ENCODE measurements at places on chromosomes 1 and 21.

DNA sequence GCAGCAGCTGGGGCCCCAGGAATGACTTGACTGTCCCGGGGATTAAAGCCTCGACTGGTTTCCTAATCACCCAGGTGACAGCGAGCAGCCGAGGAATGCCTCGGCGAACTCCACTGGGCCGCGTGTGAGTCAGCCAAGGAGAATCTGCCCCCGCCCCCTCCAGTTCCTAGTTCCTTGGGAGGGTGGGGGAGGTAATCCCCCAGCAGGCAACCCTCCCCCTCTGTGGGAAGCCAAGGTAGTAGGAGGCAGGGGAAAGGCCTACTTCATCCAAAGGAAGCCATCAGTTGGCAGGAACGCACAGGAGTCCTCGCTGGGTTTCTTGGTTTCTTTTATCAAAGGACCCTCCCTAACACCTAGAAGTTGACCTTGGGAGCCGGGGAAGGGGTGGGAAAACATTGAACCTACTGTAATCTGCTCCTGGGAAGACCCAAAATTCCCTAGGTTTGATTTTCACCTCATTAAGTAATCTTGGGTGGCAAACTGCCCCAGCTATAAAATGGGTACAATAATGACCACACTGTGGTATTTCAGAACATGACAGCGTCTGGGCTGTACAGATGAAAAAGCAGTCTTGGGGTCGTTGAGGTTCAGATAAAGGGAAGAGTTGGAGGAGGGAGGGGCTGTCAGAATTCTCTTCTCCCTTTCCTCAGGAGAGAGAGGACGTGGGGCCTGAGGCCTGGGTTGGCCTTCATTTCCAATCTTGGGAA, 1.4 kb downstream of the TENT5B start:
- no peak for DNase-seq

- DNase-seq = no peak
These were observed 9.1 kb downstream of the GBP7 start for GRCh38 chr1:89166705-89167104.

GRCh38 chr21:40517646-40518045, 329.3 kb downstream of the DSCAM start:
- DNase-seq = no peak

- DNase-seq = no peak
These were observed 29.1 kb downstream of the S100A10 start for GRCh38 chr1:151964510-151964909.

DNA sequence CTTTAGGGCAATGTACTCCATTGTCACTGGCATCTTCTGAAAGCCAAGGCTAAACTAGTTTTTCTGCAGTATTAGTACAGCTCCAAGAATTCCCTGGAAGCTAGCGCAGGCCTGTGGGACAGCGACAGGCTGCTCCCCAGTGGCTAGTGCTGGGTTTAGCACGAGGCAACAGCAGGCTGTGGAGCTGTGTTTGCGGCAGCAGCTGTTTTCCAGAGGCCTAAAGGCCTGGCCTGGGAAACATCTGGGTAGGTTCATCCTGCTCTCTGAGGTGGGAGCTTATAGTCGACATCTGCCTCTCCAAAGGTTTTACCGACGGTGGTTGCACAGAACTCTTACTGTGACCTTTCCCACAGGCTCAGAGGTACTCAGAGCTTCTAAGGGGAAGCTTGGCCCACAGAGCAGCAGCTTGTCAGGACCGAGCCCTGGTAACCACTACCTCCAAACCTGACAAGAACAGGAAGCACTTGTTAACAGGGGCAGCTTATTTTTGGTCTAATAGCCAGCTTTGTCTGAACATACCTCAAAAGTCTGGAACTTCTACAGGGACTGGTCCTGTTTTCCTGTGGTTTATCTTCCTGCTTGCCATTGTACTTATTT, 17.2 kb downstream of the CC2D1B start:
- no peak for DNase-seq
